ENCODE measurements at places on chromosomes 11 and 22. TPM values are rescaled to one million over a fixed set of nuclear protein-coding genes. Genes with fewer than 3 reads are reported as not detected.

DNA sequence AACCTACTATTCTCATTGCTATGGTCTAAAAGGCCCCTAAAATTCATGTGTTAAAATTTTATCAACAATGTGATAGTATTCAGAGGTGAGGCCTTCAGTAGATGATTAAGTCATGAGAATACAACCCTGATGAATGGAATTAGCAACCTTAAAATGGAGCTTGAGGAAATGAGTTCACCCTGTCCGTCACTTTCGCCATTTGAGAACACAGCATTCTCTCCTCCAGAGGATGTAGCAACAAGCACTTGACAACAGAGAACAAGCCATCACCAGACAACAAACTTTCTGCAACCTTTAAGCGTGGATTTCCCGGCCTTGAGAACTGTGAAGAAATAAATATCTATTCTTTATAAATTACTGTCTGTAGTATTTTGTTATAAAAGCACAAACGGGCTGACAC, 197.0 kb downstream of the SBF2 start:
- no peak for DNase-seq

GRCh38 chr11:83072350-83073242, 899 bp upstream of the RAB30 start:
- DNase-seq = no peak

DNA sequence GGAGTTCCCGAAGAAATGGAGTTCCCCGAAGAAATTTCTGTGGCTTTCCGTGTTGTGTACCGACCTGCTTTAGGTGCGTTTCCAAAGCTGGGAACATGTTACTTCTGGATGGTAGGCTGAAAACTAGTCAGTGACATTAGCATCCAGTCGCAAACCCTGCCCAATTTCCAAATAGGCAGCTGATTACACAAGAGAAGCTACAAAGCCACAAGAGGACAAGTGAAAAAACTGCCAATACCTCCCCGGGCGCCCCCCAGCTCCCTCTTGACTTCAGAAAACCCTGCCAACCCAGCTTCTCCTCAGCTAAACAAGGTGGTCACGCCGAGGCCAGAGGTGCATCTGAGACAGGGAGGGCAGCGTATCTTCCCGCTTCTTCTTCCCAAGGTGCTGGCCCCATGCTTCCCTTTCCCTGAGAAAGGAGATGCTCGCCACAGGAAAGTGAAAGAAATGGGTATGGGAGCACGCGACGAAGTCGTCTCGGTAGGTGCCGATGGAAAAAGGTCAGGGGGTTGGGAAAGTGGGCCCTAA, 551 bp downstream of the AGBL2 start:
- no peak for DNase-seq

- DNase-seq = no peak
Measured at GRCh38 chr22:19567157-19568009, 43.2 kb upstream of the CLDN5 start.

GRCh38 chr22:49849161-49850020, 4.3 kb upstream of the ZBED4 start:
- no peak for DNase-seq

GRCh38 chr11:10716122-10716521, 22.6 kb upstream of the IRAG1 start:
- DNase-seq = no peak

DNA sequence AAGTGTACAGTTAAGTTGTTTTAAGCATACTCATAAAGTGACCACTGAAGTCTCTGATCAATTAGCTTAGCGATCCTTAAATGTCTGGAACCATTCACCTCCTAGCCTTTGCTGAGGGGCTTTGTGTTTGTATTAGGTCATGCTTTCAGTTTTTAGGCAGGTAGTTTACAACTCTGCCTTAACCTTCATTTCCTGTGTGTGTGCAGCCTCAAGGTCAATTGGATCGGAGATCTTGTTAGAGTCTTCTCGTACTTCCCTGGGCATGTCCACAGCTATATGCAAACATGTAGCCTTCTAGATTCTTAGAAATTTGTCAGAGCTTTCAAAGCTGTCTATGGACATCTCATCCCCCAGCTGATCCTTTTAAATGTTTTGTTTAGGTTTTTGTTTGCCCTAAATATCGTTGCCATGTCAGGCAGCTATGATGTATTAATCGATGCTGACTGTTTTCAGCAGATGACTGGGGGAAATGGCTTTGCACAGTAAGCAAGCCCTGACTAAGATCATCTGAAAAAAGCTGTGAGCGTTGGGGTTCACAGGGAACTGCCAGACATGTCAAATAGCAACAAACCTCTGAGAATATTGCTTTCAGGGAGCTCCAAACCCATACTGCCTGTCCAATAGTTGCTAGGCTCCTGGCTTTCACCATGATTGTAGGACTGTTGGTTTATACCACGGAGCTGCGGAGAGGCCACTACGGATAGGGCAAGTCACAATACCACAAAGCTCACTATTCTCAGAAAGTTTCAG, 45.6 kb downstream of the GLYAT start:
- DNase-seq = no peak

GRCh38 chr11:97218011-97218410, 828.2 kb downstream of the JRKL start:
- no peak for DNase-seq

FIBP gene
- polyA plus RNA-seq = 89.5 TPM

PARVG gene
- 3.5 TPM for polyA plus RNA-seq

NPAS4 gene
- polyA plus RNA-seq = 0.57 TPM

FDX1 gene
- polyA plus RNA-seq = 22.3 TPM

PUS3 gene
- polyA plus RNA-seq = 13.1 TPM

DCHS1 gene
- polyA plus RNA-seq = 33.3 TPM

SLC22A8 gene
- polyA plus RNA-seq = 23.1 TPM

OR52W1 gene
- polyA plus RNA-seq = not detected
